ENCODE measurements at places on chromosomes 1 and 21.

GRCh38 chr1:9207086-9207485, 27.5 kb upstream of the H6PD start:
- DNase-seq: no peak

DNA sequence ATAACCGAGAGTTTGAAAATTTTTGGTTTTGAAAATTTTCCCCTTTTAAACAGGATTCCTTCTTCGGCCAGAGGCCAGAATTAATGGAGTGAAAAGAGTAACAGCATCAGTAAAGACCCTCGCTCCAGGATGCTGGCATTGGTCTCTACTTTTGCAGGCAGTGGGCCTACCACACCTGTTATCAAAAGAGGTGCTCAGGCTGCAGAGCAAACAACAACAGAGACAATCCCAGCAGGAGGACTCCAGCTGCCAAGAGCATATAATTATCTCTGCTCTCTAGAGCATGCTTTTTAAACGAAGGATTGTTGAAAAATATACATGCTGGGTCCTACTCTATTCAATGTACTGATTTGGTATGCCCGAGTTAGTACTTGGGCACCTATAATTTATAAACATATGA, 1048.5 kb downstream of the PLA2G4A start:
- no peak for DNase-seq

DNA sequence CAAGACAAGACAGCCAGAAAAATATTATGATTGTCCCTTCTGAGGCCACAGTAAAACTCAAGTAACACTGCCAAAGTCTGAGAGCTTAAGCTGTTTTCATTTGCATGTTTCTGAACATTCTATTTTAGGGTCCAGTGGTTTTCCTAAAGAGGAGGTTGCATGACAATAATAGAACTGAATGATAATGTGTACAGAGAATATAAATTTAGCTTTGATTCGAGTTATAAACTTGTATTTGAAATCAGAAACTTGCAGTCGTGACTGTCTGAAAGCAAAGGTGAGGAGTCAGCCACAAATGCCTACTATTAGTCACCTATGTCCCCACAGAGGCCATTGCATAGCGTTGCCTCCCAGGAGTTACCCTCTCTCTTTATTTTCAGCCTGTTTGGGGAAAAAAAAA, 363.1 kb upstream of the ADGRL2 start:
- no peak for DNase-seq

DNA sequence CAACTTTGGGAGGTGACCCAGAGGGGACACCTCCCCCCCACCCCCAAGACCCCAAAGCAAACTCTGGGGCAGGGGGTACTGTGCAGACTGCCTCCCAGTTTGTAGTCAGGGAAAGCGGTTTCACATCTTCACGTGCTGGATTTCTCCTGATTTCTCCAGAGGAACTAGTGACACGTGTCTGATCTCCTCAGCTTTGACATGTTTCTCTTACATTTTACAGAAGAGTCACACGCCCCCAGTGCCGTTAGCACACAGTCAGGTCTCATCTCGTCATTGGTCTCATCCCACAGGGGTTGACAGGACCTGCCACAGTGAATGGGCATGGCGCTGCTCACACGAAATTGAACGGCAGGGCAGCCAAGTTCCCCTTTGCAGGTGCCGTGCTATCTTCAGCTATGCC, 11.8 kb downstream of the PDPN start:
- no peak for DNase-seq

- no peak for DNase-seq
Measured at GRCh38 chr1:218568962-218569550, 223.9 kb downstream of the TGFB2 start.

DNA sequence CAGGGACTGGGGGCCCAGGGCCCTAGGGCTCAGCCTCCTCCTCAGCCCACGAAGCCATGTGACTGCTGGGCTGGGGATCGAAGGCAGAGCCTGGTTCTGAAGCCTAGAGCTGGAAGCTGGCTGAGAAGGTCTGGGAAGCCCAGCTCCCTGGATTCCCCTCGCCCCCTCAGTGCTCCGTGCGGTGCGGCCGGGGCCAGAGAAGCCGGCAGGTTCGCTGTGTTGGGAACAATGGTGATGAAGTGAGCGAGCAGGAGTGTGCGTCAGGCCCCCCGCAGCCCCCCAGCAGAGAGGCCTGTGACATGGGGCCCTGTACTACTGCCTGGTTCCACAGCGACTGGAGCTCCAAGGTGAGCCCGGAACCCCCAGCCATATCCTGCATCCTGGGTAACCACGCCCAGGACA, 9.1 kb downstream of the ADAMTSL4 start:
- no peak for DNase-seq

- DNase-seq: no peak
Measured at GRCh38 chr1:97364086-97364485, 556.7 kb downstream of the DPYD start.

GRCh38 chr1:156048663-156049258, 4.8 kb downstream of the UBQLN4 start:
- no peak for DNase-seq

- no peak for DNase-seq
Measured at GRCh38 chr1:93824834-93825233, 54.2 kb downstream of the DNTTIP2 start.

GRCh38 chr1:28915031-28915895, 894 bp downstream of the EPB41 start:
- no peak for DNase-seq

DNA sequence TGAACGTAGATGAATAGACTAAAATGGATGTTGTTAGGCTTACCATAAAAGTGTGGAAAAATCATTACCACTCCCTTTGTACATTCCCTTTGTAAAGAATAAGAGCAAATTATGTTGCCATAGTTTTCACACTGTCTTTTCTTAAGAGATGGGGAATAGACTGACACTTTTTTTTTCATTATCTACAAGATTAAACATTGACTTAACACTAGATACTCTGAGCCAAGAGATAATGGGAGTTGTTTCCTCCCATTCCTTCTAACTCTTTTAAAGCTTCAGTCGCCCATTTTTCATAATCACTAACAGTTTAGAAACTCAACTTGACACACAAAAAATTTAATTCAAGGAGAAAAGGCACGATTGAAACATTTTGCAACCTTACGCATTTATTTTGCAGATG, 10.1 kb downstream of the AIDA start:
- DNase-seq: no peak

DNA sequence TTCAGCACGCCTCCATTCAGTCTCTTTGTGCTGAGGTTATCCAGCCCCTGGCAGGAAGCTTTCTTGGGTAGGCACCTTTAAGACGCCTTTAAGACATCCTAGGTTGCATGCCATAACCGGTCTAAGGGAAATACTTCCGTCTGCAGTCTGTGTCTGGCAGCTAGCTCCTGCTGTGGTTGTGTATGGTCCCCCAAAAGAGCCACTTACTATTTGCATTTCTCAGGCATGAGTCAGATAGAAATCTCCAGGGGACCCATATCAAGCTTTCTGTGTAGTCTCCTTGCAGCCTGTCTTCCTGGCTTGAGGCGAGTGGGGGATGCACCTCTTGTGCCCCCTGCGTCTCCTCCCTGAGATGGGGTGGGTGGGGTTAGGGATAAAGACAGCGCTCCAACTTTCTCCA, 10.0 kb upstream of the RYR2 start:
- DNase-seq: no peak

DNA sequence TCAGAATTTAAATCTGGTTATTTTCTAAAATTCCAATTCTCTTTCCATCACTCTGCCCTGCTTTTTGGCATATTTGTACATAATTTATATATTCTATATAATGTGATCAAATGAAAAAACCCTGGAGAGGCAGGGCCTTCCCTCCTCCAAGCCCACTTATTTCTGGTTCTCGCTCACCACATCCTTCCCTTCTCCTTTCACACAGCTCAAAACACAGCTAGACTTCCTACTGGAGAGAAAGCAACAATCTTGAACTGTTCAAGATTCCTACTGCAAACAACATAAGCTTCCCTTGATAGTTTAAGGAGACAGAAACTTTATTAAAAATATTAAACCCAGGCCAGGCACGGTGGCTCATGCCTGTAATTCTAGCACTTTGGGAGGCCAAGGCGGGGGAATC, 7.6 kb upstream of the AIM2 start:
- no peak for DNase-seq

GRCh38 chr1:151061704-151062103, 1.5 kb downstream of the MLLT11 start:
- DNase-seq: no peak

DNA sequence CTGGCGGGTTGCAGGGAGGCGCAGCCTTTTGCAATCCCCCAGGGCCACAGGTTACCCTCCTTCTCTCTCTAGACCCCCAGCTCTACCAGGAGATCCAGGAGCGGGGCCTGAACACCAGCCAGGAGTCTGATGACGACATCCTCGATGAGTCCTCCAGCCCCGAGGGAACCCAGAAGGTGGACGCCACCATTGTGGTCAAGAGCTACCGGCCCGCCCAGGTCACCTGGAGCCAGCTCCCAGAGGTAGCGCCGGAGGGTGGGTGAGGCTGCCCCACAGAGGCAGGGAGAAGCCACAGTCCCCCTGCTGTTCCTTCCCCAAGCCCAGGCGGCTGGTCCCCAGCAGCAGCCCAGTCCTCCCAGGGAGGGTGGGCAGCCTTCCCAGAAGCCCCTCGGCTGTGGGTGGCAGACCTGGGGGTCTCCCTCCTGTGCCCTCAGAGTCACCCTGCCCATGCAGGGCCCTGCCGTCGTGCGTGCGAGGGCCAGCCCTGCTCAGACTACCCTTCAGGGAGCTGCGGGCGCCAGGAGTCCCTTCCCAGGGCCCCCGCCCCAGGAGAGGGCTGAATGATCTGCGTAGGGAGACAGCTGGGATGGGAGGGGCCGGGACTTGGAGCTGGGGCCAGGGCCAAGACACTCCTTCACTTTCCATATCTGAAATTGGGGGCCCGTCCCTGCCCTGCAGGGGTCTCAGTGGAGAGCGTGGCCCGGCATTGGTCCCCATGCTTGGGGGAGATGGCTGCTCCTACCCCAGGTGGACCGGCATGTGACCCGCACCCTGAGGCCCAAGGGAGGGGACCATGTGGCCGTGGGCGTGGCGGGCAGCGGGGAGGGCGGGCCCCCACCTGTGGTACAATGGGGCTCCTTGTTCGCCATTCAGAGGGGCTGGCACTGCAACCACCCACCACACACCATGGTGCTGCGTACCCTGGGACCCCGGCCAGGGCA, 12.9 kb downstream of the ARHGEF16 start:
- DNase-seq: no peak

GRCh38 chr1:165068741-165069140, 287.8 kb downstream of the LMX1A start:
- no peak for DNase-seq

DNA sequence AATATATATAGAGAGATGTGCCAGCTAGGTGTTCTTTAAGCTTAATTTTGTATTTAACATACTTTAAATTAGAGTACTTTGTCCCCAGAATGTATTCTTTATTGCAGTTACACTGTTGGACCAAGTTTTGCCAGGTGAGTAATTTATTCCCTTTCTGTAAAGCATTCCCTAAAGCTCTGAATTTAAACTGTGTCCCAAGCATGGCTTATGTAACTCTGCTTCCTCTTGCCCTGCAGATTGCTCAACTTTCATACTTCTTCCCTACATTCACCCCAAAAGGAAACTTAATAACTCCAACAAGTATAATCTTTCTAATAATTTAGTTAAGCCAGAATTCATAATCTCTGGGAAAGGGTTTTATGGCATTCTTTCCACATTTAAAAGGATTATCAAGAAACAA, 5.6 kb downstream of the LYPLAL1 start:
- DNase-seq: no peak

DNA sequence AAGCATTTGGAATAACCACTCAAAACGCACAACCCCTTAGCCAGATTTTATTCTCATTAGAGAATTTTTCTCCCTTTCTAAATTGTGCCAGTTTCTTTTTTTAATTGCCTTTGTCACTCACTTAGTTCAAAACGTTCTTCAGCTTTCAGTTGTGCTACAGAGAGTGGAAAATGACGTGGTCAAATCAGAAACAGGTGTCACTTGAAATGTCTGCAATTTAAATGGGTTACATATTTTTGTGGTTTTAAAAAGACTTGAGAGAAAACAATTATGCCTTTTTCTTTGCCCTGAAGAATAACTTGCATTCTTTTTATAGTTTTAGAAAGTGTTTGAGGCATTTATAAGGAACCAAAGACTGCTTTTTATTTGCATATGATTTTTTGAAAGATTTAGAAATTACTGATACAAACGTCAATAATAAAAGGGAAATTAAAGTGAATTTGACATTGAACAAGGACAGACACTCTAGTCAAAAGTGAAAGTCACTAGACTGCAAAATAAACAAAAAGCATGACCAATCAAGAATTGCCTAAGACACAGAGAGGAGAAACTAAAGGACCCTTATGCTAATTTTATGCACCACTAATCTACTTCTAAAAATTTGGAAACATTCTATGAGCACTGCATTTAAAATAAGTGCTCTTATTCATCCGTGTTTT, 191.0 kb downstream of the TPR start:
- DNase-seq: no peak

- no peak for DNase-seq
Measured at GRCh38 chr1:99956755-99957154, 13.0 kb upstream of the SLC35A3 start.

DNA sequence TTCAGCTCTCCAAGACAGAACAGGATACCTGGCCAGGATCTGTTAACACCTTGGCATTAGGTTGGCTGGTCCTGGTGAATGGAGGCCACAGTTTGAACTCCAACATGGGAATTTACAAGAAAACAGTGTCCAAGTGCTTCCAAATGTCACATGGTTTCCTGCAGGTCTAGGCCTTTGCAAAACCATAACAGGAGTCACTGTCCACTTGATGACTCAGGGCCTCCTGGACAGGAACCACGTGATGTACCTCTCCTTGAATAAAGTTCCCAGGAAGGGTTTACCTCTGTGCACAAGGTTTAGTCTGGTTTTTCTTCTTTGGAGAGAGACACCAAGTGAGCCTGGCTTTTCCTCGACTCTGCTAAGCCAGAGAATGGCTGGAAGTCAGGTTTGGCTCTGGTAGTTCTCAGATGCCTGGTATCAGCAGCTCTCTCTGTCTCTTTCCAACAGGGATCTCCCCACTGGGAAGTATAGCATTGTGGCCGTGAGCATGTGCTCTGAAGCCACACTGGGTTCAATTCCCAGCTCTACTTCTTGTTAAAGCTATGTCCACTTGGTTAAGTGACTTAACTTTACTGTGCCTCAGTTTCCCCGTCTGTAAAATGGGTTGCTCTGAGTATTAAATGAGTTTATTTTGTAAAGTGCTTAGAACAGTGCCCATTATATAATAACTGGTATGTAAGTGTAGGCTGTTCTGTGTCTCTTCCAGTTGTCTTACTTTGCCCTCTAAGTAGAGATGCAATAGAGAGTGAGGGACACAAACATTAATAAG, 27.3 kb upstream of the TMEM61 start:
- DNase-seq: no peak

Data from D721Med (cell line).